ENCODE measurements at places on chromosomes 5 and 9.

DNA sequence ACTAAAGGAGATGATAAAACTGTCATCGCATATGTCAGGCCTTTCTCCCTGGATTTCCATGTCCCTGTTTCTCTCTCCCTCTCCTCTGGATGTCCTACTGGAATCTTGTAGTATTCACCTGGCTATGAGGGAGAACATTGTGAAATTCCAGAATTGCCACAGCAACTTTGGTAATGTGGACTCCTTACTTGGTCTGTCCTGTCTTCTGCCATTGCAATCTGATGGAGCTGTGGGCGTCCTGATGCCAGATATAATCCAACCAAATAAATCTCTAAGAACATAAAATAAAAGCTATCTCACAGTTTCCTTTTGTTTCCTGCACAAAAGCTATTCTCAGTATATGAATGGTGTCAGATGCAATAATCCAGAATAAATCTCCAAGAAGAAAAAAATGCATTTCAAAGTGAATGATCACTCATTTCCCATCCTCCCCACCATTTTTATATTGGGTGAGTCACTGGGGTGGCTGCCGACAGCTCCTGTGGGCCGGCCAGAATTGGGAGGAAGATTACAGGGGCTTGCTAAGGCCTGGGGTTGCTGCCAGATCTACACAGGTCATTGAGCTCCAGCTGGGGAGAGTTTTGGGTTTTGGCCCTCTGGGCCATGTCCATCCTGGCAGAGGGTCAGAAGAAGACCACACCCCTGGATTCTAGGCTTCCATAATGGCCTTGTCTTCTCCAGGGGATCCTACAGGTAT is 160.7 kb upstream of the PITX1 start:
- DNase-seq, result no peak

GRCh38 chr5:154373326-154373725 is 72.5 kb upstream of the SAP30L start:
- no peak for DNase-seq

- no peak for DNase-seq
Observed at GRCh38 chr9:129822898-129823541, 916 bp downstream of the TOR1A start.

DNA sequence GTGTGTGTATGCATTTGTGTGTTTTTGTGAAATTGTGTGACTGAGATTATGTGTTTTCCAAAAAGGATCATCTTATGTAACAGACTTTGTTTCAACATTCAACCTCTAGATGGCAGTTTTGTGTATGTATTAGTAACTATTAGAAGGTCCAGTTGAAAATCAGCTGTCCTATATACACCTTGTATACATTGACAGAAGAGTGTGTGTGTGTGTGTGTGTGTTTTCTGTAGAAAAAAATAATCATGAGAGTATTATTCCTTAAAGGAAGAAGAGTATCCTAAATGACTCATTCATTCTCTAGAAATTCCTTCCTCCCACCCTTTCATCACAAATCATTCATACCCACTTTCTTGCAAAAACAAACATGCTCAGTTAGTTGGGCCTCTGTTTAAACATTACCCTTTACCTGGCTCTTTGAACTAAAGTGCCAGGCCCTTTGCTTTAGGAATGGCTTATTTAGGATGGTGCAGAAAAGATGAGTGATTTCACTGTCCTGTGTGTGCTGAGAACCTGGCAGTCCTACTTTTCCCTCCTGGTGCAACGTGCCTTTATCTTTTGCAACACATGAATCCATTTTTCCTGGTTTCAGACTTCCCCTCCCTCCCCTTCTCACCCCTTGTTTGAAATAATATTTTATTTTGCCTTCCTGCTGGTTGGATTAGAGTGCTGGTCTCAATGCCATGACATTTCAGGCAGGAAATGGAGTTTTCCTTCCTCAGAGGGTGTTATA is 152.2 kb downstream of the ARHGAP26 start:
- DNase-seq, result peak; percentile 38

Measured in NCI-H1105 treated with DMSO at 0.1 percent for 48 hours (cell line).